ENCODE measurements at places on chromosomes 2 and 18. TPM values are rescaled to one million over a fixed set of nuclear protein-coding genes. Genes with fewer than 3 reads are reported as not detected.

Gene ACKR3
- total RNA-seq = 1.2 TPM

Gene PPM1B
- 13.6 TPM for total RNA-seq

Gene SALL3
- not detected for total RNA-seq

Gene KIF1A
- not detected for total RNA-seq

Gene IL36RN
- total RNA-seq = not detected

Gene TACR1
- total RNA-seq = not detected

Gene PNKD
- 28.3 TPM for total RNA-seq

Gene SCG2
- total RNA-seq = 0.39 TPM

Gene ERFE
- total RNA-seq = 7.0 TPM

Gene DSC2
- total RNA-seq = not detected

Gene FSHR
- total RNA-seq = not detected

Gene DCDC2C
- total RNA-seq = not detected

Gene POTEI
- not detected for total RNA-seq

Gene CDCA7
- 7.7 TPM for total RNA-seq

Gene IL1F10
- not detected for total RNA-seq

Gene DPP4
- total RNA-seq = 214 TPM

Gene MALT1
- 13.6 TPM for total RNA-seq

Gene EGR4
- not detected for total RNA-seq

Gene C2orf72
- total RNA-seq = 0.20 TPM

Gene SLC16A14
- under 0.01 TPM for total RNA-seq

Gene CD28
- not detected for total RNA-seq

Gene OXER1
- not detected for total RNA-seq

Gene CFAP65
- total RNA-seq = 0.20 TPM

Gene MEP1B
- not detected for total RNA-seq

Gene RAB6C
- not detected for total RNA-seq

Gene ORMDL1
- 32.1 TPM for total RNA-seq

Gene ALPP
- total RNA-seq = not detected

Gene TMEM37
- total RNA-seq = 0.20 TPM

Gene GAL3ST2
- total RNA-seq = not detected

Gene WIPF1
- 17.2 TPM for total RNA-seq

Gene SEPTIN2
- 373 TPM for total RNA-seq

Gene FTCDNL1
- 1.8 TPM for total RNA-seq

Gene SOWAHC
- 21.9 TPM for total RNA-seq

Gene TRIM54
- total RNA-seq = not detected

Gene FKBP7
- total RNA-seq = 20.5 TPM

Gene IL1RL1
- under 0.01 TPM for total RNA-seq

Gene ICOS
- total RNA-seq = not detected

Gene TMEM185B
- total RNA-seq = 43.2 TPM

Gene ANTXR1
- 29.5 TPM for total RNA-seq

Gene GPR45
- not detected for total RNA-seq

Gene CYP27A1
- total RNA-seq = 3.7 TPM

Gene POU3F3
- total RNA-seq = 18.2 TPM

Gene CACNB4
- total RNA-seq = 0.37 TPM

Gene SLC4A3
- 2.9 TPM for total RNA-seq

Gene CPS1
- total RNA-seq = 15.4 TPM

Gene POTEJ
- not detected for total RNA-seq

Gene ARMC9
- 25.4 TPM for total RNA-seq

Gene LYG1
- total RNA-seq = 0.20 TPM

Gene PIEZO2
- total RNA-seq = not detected

Gene DUSP19
- 2.2 TPM for total RNA-seq

Gene CTNNA2
- total RNA-seq = not detected

Gene FOXI3
- total RNA-seq = not detected

Gene ACMSD
- total RNA-seq = not detected

Gene ALPG
- total RNA-seq = not detected

Gene BCL11A
- not detected for total RNA-seq

Gene SULT1C4
- total RNA-seq = not detected

Gene TNS1
- 68.7 TPM for total RNA-seq

All from subcutaneous preadipocyte (primary cell).